Mesenteric fat pad (tissue), 1 donor: ENCODE measurements at places on chromosomes 11 and 22. TPM values are rescaled to one million over a fixed set of nuclear protein-coding genes. Genes with fewer than 3 reads are reported as not detected.

The PPFIA1 gene
- total RNA-seq: 119 TPM

The OR5B21 gene
- total RNA-seq: not detected

The MS4A1 gene
- total RNA-seq: 0.22 TPM

The SHANK3 gene
- 95.7 TPM for total RNA-seq

The SNX32 gene
- not detected for total RNA-seq

The RIBC2 gene
- total RNA-seq: not detected

The MYOD1 gene
- total RNA-seq: not detected

- no peak for DNase-seq
These were observed 3.9 kb upstream of the SCN2B start for GRCh38 chr11:118180300-118180703.

- no peak for DNase-seq
These were observed 47.6 kb upstream of the PARVG start for GRCh38 chr22:44133161-44133560.

GRCh38 chr11:1600626-1601025 is 2.5 kb upstream of the KRTAP5-2 start:
- DNase-seq: no peak

DNA sequence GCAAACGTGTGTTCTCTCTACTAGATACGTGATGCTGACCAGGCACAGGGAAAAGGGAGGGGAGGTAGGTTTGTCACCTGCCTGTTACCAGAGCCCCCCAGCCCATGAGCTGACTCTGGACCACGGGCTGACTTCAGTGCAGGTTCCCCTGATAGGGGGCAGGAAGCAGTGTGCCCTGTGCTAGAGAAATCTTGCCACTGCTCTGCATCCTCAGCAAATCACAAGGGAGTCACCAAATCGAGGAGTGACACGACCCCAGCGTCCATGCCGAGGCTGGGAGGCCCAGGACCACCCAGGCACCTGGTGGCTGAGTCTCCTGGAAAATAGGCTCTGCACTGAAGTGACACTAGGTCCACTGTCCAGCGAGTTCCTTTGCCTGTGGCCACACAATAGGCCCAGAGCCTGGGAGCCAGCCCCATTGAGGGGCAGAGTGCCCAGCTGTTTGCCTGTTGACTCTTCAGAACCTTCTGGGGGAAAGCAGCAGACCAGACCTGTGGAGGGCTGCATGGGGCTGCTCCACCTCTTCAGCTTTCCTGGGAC is 99.3 kb downstream of the CTTN start:
- DNase-seq: no peak

DNA sequence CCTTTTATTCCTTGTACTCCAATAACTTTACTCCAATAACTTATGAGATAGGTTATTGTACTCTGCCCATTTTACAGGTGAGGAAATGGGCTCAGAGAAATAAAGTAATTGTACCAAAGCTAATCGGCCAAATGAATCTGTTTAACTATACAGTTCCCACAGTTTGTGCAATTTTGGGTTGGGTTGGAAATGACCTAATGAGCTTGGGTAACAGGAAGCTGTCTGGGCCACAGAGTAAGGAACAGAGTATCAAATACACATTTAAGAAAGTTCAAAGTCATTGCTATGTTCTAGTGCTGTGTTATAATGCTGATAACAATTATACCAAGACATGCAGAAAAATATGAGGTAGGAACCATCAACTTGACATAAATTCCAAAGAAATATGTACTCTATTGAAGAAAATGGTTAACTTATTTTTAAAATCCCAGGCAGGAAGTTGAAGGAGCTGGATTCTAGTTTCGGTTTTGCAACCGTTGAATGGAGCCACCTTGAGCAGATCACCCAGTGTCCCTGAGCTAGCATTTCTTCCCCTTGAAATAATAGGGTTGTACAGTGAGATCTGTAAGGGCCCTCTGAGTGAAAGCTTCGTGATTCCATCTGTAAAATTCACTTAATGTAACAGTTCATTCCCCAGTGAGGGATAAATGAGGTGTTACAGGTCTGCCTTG is 360.9 kb upstream of the NARS2 start:
- DNase-seq: no peak

GRCh38 chr22:50218996-50219727 is 18.4 kb downstream of the SELENOO start:
- DNase-seq: no peak

- DNase-seq: no peak
These were observed 102.5 kb downstream of the KIAA1671 start for GRCh38 chr22:25054943-25055511.

DNA sequence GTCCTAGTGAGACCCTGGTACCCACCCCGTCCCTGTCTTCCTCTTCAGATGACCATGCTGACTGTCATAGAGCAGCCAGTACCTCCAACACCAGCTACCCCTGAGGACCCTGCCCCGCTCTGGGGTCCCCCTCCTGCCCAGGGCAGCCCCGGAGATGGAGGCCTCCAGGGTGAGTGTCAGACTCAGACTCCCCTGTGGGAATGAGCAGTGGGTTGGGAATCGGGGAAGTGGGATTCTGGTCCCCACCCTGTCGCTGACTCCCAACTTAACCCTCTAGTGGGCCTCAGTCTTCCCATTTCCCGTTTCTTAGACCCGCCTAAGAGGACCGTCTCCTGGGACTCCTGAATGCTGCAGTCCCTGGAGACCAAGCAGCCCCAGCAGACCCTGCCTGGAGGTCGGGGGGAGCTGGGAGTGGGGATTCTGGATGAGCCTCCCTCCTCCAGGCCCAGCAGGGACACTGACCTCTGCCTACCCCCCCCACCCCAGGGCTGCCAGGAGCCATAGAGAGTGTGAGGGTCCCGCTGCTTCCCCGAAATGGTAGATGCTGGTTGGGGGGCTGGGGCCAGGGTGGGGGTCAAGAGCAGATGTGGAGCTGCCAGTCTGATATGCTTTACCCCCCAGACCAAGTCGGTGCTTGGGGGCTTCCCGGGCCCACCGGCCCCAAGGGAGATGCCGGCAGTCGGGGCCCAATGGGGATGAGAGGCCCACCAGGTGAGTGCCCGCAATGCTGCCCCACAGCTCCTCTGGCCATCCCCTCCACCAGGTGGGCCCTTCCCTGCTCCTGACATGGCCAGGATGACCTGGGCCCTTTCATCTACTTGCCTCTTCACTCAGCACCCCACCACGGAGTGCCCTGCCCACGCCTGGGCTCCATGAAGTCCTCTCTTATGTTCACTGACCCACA is 25.5 kb downstream of the EMID1 start:
- DNase-seq: no peak

DNA sequence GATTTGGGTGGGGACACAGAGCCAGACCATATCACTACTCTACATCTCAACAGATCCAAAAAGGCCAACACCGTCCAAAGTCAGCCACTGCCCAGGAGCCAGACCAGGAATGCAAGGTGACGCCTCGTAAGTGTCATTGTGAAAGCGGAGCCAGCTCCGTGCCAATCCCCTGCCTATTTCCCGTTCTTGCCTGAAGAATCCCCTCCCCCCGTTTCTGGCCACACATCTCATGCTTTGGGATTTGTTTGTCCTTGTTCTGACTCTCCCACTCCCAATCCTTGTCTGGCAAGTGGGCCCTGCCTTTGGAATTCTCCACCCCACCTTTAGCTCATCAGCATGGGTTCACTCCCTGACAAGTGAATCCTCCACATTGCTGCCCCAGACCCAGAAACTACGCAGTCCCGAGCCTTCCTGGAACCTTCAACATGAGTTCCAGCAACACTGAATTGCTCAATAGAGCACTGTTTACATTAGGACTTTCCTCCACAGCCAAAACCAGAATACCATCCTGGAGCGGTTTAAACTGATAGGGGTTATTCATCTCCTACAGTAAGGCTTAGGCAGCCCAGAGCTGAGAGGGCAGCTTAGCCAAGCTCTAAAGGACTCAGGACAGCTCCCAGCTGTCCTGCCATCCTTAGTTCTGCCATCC is 6.0 kb upstream of the SLC35C1 start:
- DNase-seq: peak; percentile 84

DNA sequence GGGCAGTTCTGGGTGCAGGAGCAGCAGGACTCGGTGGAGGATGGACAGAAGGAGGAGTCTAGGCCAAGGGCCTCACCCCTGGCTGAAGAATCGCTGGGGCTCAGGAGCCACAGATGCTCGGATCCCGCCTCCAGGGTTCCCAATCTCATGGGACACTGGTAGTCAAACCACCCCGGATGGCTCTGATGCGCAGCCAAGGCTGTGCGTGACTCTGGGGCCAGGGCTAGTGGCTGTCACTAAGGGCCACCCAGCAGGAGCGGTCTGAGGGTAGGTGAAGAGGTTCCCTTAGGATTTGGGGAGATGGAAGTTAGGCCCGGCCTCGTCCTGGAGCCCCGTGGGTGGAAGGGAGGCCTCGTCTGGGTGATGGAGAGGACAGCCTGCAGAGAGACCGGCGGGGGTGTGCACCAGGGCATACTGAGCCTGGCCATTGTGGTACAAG is 300.6 kb downstream of the TBC1D22A start:
- DNase-seq: peak; percentile 67

DNA sequence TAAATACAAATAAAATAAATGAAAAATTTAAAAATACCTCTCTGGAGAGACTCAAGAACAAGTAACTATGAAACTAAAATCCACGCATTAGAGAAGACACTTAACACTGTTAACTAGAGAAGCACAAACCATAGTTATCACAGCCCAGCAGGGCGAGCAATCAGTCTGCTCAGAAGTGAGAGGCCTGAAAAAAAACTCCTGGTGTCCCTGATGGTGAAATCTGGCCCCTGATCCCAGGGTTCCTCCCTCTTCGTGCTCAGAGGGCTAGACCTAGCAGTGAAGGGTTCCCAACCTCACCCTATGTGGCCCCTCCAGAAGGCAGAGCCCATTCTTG is 49.7 kb upstream of the VPREB1 start:
- DNase-seq: no peak

- DNase-seq: peak; percentile 87
These were observed 1.0 kb downstream of the SYT9 start for GRCh38 chr11:7252683-7253213.

DNA sequence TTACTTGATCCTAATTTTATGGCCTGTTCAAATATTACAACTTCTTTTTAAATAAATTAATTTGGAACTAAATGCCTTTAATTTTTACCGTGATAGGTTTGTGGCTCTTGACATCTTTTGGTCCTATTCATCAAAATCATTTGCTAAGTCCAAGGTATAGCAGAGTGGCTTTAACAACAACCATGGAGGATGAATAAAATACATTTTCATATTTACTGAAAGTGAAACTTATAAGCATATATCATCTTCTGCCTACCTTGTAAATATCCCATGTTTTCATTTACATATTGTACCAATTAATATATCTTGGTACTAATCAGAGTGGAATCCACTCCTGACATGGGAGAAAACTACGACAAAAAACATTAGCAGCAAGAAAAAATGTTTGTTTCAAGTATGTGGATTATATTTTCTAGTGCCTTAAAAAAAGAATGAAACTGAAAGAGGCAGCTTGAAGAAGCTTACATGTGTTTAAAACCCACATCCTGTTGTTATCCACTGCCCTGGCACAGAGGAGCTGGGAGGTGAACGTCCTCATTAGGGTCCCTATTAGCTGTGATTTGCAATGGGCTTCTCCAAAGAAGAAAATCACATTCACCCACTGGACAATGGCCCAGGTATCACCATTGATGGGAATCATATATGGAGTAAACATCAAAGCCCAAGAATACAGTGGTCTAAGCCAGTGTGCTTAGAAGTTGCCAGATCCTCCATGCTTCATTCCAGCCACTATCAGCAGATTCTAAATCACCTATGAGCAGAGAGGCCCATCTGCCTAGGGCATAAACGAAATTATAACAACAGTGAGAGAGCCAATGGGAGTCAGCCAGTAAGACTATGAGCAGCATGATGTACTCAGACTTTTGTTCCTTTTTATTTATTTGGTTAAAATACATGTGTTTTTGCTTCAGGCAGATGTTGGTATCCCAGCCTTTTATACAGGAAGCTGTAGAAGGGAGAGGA is 84.7 kb downstream of the MAML2 start:
- no peak for DNase-seq

DNA sequence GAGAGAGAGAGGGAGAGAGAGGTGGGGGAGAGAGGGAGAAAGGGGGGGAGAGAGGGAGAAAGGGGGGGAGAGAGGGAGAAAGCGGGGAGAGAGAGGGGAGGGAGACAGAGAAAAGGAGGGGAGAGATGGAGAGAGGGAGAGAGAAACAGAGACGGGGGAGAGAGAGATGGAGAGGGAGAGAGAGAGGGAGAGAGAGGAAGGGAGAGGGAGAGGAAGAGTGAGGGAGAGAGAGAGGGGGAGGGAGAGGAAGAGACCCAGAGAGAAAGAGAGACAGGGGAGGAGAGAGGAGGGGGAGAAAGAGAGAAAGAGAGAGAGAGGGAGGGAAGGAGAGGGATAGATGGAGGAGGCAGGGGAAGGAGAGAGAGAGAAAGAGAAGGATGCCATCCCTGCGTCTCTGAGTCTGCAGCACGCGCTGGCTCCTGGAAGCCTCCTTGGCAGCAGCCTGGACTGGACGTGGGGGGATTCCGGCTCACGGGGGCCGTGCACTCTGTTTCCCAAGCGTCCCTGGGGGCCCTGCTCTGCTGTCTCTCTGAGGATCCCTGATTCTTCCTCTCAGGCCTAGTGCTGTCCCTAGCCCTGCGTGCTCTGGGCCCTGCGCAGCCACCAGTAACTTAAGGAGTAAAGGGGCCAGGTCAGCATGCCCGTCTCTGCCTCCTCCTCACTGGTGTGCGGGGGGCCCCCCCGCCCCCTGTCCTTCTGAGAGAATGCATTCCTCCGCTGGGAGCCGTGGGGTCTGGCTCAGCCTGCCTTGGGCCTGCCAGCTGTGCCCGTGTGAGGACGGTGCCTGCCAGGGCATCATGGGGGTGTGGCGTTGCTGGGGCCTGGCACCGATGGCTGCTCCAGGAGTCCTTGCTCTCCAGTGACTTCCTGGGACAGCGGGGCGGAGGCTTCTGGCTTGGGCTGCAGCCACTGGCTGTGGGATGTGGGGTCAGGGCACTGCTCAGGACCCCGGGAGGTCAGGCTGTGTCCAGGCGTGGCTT is 429.5 kb downstream of the TBC1D22A start:
- DNase-seq: peak; percentile 87

DNA sequence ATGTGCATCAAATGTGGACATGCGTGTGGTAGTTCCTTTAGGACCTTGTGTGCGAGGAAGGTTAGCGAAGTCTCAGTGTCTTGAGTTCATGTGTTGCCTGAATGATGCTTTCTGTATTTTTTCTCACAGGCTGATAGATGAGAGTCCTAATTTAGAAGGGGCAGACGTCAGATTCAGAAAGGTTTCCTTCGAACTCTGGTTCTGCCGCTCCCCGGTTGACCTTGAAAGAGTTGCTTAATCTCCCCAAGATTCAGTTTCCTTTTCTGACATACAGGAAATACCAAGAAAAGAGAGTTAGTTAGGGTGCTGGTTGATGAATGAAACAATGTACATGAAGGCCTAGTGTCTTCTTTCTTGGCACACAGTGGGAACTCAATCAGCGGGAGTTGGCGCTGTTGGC is 35.9 kb upstream of the TTC12 start:
- peak; percentile 1 for DNase-seq

GRCh38 chr11:118771547-118772288 is 19.2 kb downstream of the DDX6 start:
- DNase-seq: no peak
